ENCODE measurements at places on chromosomes 12 and 14.
A peak's percentile ranks its signal among the peaks of the same experiment; 100 is the strongest.

GRCh38 chr12:65055859-65056258 is 65.2 kb downstream of the WIF1 start:
- no peak for DNase-seq

- no peak for DNase-seq
Observed at GRCh38 chr14:26687301-26687837, 89.5 kb upstream of the NOVA1 start.

GRCh38 chr14:67680121-67680602 is 5.7 kb upstream of the VTI1B start:
- DNase-seq, result peak; percentile 57

DNA sequence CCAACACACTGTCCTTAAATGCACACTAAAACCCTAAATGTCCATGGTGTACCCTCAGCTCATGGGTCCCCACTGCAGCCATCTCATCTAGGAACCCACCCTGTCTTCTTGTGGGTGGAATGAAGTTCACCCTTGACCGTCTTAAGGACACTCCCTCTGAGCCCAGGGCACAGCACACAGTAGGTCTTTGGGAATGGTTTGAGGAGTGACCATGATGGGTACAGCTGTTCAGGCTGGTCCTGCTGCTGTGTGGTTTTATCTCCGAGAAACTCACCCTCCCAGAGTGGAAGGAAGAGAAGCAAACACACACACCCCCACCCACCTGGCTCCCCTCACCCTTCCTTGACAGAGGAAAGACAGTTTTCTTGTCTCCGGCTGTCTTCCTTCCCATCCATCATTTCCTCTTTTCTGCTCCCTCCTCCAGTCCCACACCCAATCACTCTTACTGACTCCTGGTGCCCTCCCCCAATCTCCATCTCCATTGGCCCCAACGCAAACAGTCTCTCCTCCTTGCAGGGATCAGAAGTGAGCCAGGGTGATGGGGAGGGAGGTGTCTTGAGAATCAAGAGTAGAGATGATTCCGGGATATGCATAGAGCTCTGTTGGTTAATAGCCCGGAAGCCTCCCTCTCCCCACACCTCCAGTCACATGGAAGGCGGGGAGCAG is 105.9 kb upstream of the LHX5 start:
- no peak for DNase-seq

DNA sequence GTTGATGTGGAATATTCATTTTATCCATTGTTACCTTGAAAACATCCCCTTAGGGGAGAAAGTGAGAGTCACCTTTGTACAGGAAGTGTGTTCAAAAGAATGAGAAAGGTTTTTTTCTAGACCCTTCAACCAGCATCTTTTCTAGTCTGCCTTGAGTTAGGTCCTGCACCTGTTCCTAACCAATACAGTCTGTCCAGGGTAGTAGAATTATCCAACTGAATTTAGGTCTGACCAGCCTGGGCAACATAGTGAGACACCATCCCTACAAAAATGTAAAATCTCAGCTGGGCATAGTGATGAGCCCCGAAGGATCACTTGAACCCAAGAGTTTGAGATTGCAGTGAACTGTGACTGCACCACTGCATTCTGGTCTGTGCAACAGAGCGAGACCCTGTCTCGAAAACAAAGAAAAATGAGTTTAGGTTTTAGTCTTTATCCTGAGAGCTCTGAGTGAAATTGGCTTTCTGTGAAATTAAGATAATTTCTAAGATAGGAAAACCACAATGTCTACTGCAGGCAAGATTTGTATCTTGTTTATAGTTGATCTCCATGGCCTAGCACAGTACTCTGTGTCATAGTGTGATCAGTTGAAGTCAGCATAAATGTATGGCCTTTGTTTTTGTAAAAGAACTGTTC is 25.2 kb downstream of the ARHGAP5 start:
- DNase-seq, result no peak

DNA sequence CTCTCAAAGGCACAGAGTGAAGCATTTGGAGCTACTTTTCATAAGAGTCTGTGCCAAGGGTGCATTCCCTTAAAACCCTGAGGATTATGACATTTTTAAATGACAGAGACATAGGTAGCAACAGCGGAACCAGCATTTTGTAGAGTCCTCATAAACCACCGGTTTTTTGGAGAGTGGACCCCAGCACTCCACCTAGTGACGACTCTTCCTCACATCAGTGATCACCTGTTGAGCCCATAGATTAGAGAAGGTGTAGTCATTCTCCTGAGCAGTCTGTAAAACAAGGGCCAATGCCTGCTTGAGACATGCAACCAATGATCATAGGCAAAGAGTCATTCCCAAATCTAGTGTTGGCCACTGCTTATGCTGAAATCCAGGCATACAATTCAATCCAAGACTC is 399.1 kb downstream of the GXYLT1 start:
- no peak for DNase-seq

DNA sequence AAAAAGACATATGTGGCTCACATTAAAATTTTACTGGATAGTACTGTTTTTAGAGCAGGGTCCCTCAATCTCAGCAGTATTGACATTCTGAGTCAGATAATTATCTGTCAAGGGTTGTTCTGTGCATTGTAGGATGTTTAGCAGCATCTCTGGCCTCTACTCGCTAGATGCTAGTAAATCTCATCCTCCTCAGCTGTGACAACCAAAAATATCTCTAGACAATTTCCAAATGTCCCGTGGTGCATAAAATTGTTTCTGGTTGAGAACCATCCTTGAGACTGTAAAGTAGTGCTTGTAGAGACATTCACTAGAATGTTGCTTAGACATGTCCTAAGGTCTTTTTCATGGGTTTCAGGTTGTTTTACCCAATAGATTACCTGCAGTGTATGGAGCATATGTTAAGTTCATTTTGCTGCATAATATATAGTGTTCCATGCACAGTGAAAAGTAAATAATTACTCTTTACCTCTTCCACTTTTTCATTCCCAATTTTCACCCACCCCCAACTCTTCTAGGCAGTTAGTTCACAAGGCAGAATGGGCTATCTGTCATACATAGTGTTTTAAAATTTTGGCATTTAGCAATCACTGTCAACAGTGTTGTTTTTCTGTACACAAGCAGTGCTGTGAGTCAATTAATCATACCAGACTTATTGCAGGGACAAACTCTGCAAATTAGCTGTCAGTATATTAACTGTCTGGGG is 200.2 kb upstream of the SLC38A2 start:
- DNase-seq, result no peak

GRCh38 chr12:50612882-50613281 is 108.1 kb downstream of the DIP2B start:
- DNase-seq, result no peak

DNA sequence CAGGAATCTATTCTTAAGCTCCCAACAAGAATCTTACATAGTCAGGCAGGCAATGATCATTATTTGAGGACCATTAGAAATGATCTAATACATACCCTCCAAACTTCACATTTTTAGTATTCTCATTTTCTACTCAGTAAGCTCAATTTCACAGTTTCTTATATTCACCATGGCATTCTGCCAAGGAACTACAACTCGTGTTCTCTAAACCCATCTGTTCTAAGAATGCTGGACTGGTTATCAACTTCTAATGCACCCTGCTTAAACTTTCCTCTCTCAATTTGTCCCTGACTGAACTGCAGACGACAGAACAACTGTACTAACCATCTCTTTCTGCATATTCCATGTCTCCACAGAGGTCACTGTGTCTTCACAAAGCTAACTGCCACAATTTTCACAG is 58.6 kb downstream of the GXYLT1 start:
- no peak for DNase-seq

Measured in suppressor macrophage (primary cell).